ENCODE measurements at places on chromosomes 7 and 10.

- no peak for DNase-seq
These were observed 19.8 kb downstream of the HIPK2 start for GRCh38 chr7:139757968-139758367.

- peak; percentile 71 for DNase-seq
These were observed 59.6 kb downstream of the ADRB1 start for GRCh38 chr10:114103284-114103683.

GRCh38 chr10:70367195-70367796 lies 15.1 kb downstream of the LRRC20 start:
- peak; percentile 48 for DNase-seq

DNA sequence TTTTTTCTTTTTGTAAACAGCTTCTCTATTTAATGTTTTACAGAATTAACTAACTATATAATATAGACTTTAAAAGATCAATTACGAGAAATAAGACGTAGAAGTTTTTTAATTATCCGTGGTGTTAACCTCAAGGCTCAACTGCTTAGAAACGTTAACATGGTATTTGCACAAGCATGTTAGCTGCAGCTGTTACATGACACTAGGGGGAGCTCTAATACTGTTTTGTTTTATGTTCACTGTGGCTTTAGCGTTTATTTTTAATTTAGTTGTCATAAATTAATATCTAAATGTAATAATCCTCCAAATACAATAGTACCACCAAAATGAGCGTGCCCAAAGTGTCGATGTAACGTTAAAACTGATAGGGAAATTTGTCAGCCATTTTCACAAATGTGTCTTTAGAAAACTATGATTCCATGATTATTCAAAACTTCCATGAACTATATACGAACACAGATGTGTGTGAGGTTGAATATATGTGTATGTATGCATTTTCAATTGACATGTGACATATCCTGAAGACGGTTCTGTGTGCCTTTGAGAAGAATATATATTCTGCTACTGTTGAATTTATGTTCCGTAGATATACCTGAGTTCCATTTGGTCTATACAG lies 828.8 kb upstream of the MBL2 start:
- DNase-seq: peak; percentile 27

DNA sequence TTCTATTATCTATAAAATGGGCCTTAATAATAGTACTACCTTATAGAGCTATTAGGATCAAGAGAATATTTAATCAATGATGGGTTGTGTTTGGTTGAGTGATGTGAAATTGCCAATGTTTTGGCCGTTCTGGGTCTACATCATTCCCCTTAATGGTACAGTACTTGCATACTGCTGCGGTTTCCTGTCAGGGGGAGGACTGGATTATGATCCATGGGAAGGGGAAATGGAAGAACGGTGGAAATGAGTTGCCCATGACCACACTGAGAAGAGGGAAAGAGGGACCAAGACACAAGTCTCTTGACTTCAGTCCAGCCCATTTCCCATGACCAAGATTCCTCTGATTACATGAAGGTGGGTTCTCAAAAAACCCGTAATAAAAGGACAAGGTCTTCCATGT lies 999 bp upstream of the MRPS24 start:
- DNase-seq: no peak

GRCh38 chr10:74223755-74224529 lies 72.9 kb downstream of the ADK start:
- DNase-seq: peak; percentile 66

- DNase-seq: no peak
These were observed 81.7 kb downstream of the GPR85 start for GRCh38 chr7:113004726-113005454.

- no peak for DNase-seq
These were observed 155.8 kb upstream of the TAC1 start for GRCh38 chr7:97576043-97576442.

DNA sequence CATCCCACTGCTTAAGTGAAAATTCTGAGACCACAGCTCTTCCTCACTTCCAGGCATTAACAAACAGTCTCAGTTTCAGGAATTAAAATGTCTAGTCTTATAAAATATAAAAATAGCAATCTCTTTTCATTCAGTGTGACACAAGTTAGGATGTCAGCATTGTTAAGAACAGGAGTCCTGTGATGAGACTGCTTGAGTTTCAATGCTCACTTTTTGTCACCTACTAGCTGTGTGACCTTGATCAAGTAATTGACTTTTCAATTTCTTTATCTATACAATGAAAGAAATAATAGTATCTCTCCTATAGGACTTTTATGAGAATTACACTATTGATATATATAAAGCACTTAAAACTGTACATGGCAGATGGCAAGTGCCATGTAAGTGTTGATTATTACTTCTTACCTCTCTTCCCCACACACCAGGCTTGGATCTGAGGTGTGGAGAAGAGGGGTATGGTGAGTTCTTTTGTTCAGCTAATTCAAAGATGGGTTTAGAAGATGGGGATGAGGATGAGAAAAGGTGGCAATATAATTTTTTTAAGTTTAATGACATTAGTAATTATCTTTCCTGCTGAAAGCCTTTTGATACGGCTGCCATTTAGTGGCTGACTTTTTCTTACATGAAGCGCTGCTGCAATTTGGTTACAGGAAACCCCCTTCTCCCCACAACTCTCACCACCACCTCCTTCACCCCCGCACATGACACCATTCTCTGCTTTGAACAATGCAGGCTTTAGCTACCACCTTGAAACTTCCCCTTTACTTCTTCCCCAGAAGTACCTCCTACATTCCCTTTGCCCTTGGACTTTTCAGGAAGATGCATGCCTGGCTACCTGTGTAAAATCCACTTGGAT lies 20.8 kb upstream of the HYAL4 start:
- no peak for DNase-seq

- no peak for DNase-seq
These were observed 25.4 kb downstream of the AIFM2 start for GRCh38 chr10:70106958-70107791.

DNA sequence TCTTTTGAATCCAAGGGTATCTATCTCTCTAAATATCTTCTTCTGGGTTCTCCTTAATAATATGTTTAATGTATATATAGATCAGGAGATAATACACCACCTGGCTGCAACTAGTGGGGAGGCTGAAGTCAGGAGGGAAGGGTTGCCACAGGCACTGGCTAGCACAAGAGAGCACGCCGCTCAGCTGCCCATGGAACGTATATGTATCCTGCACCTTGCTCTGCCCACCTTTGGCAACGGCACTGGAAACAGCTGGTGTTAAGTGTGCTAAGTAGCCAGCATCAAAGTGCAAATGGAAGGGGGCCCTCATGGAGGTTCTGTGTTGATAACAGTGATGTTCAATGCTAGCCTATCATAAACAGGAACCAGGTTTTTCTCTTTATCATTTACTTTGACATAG lies 49.8 kb upstream of the FAM133B start:
- no peak for DNase-seq

DNA sequence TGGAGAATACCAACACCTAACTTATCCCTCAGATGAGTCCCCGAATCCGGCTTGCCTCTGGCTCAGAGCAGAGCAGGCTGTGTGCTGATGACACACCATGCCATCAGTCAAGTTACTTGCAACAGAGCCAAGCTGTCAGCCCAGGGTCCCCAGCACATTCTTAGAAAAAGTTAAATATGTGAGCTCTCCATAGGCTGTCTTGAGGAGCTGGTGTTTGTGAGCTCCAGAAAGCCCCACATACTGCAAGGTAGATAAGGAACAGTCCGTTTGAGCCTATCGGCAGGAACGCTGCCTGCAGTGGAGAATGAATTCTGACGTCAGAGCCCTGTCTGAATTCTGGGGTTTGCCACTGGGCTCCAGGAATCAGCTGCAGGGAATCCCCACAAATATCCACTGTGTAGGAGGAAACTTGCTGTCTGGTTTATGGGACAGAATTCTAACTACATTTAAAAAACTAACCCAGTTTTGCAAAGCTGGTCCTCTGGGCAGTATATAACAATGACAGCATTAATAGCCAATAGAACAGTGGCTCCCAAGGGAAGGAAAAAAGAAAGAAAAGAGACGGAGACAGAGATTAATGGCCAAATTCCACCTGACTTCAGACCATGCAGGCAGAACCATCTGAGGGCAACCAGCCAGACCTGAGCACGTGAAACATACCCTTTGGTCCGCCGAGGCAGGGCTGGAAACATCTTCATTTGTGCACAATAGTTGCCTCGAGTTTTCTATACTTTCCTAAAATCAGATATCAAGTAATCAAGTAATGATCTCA lies 3.6 kb downstream of the SFXN4 start:
- DNase-seq: peak; percentile 35

DNA sequence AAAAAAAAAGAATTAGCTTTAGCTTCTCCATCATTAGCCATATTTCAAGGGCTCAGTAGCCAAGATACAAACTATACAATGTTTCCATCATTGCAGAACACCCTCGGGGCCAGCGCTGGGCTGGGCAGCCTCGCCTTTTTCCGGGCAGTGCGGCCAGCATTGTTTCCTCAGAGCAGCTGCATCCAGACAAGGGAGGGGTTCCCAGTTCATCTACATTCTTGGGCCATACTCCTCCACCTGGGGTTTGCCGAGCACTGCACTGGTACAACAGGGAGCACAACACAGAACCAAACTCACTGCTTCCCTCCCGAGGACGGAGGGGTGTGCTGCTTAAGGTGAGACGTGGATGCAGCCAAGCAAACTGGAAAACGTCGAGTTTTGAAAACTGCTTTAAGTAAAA lies 2.4 kb upstream of the PKD1L1 start:
- DNase-seq: no peak

DNA sequence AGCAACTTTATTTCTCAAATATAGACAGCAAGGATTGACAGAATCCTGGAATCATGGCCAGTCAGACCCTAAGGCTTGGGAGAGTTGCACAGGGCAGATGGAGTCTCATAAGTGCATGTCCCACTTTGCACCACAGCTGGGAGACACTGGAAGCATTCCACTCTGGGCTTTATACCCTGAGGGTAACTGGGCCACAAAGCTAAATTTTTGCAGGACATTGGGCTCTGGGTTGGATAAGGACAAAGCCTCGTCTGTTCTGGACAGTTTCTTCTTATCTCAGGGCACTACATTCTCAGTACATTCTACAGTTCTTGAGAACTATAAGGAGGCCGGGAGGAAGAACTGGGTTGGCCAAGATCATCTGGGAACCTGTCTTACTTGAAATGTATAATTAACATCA lies 158.3 kb upstream of the IGFBP3 start:
- DNase-seq: no peak

- DNase-seq: no peak
These were observed 312 bp downstream of the ARL4A start for GRCh38 chr7:12687718-12688171.

DNA sequence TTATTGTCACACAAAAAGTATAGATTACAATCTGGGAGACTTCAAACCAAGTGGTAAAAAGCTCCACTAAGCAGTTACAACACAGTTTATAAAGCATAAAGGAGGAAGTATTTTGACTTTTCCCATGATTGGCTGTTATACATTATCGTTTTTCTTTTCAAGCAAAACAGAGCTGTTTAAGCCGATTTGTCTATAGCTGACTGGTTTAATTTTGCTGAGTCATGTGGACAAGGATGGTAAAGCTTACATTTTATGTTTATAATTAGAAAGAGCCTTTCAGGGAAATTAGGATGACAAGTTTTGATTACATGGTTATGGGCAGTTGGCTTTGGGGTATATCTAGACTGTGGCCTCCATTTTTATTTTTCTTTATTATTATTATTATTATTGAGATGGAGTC lies 152.5 kb upstream of the STK17A start:
- DNase-seq: no peak

DNA sequence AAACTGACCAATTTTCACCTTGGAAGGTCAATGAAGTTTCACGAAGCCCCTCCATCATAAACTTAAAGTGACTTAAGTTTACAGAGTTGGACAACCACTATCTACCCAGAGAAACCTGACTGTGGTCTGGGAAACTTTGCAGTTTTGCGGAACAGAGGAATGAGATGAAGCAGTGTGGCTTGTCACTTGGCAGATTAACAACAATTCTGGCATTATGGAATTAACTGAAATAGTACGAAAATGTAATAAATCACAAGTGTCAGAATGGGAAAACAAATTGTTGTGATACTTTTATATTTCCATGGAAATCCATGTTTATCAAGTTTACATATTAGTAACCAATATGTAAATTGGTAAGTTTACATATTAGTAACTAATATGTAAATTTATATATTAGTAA lies 4.9 kb downstream of the KMT2C start:
- no peak for DNase-seq

DNA sequence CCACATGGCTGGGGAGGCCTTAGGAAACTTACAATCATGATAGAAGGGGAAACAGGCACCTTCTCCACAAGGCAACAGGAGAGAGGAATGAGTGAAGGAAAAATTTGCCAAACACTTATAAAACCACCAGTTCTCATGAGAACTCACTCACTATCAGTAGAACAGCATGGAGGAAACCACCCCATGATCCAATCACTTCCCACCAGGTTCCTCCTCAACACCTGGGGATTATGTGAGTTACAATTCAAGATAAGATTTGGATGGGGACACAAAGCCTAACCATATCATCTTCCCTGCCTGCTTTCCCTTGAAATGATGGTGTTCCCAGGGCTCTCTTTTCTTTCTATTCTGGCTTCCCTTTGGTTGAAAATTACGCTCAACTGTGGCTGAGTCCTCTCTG lies 262.7 kb upstream of the HABP2 start:
- DNase-seq: no peak

DNA sequence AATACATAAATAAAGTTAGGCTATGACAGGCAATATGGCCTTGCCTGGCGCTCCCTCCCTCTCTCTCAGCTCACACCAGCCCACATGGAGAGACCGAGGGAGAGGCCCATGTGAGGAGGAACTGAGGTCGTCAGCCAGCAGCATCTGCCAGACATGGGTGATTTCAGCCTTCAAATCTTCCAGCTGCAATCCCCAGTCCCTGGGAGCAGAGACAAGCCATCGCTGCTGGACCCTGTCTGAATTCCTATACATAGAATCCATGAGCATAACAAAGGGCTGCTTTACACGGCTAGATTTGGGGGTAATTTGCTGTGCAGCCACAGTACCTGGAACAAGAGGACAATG lies 35.6 kb downstream of the ANKRD16 start:
- no peak for DNase-seq

DNA sequence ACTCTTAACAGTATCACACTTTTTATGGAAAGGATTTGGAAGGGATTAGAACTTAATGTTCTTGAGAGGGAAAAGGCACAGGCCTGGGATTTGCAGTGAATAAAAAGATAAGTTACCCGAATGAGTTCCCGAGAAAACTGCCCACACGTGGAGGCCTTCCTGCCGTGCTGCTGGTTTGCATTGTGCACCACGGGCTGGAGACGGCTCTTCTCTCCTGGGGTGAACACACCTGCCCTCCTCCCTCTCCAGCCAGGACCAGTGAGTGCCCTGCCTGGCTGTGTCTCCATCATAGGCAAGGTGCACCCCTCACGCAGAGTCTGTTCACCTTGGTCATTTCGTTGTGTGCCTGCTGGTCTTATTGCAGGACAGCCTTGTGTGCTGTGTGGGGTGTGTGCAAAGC lies 336.3 kb upstream of the SHH start:
- no peak for DNase-seq

- no peak for DNase-seq
These were observed 19.2 kb upstream of the DDC start for GRCh38 chr7:50584386-50584785.

- DNase-seq: no peak
These were observed 7.9 kb downstream of the CCDC3 start for GRCh38 chr10:12993595-12993994.

- no peak for DNase-seq
These were observed 160.6 kb downstream of the DNAJB6 start for GRCh38 chr7:157497367-157497743.
